Uterine smooth muscle cell (primary cell): ENCODE measurements at places on chromosomes 16 and 17. TPM values are rescaled to one million over a fixed set of nuclear protein-coding genes. Genes with fewer than 3 reads are reported as not detected.

The GCGR gene
- total RNA-seq = not detected in 2 replicates

The SPIRE2 gene
- total RNA-seq = 1.1 and 1.4 TPM in 2 replicates

The GNG13 gene
- not detected in 2 replicates for total RNA-seq

The MIS12 gene
- 23.1 and 24.0 TPM in 2 replicates for total RNA-seq

The ABCC11 gene
- total RNA-seq = 0.11 and 0.50 TPM in 2 replicates
